ENCODE measurements at places on chromosomes 1 and 21. TPM values are rescaled to one million over a fixed set of nuclear protein-coding genes. Genes with fewer than 3 reads are reported as not detected.

Gene KCNJ15
- 1.5 TPM for total RNA-seq

Gene TMEM51
- total RNA-seq = 6.1 TPM

Gene MTARC1
- 9.6 TPM for total RNA-seq

Gene ORC1
- total RNA-seq = 0.26 TPM

Gene PIK3C2B
- 1.0 TPM for total RNA-seq

GRCh38 chr1:184770181-184770979 is 15.7 kb upstream of the EDEM3 start:
- DNase-seq = no peak
- H3K4me3 ChIP-seq = no peak overlapping the region
- no peaks in the 10 kb centered on the region for H3K36me3 ChIP-seq
- H3K27me3 ChIP-seq = no peaks in the 10 kb centered on the region
- H3K4me1 ChIP-seq = no peaks in the 10 kb centered on the region

GRCh38 chr1:172117800-172118199 is 276.5 kb downstream of the DNM3 start:
- DNase-seq = peak; percentile 82
- no peak overlapping the region for H3K4me3 ChIP-seq
- H3K27ac ChIP-seq = no peak overlapping the region
- no peaks in the 10 kb centered on the region for H3K27me3 ChIP-seq
- no peaks in the 10 kb centered on the region for H3K4me1 ChIP-seq

DNA sequence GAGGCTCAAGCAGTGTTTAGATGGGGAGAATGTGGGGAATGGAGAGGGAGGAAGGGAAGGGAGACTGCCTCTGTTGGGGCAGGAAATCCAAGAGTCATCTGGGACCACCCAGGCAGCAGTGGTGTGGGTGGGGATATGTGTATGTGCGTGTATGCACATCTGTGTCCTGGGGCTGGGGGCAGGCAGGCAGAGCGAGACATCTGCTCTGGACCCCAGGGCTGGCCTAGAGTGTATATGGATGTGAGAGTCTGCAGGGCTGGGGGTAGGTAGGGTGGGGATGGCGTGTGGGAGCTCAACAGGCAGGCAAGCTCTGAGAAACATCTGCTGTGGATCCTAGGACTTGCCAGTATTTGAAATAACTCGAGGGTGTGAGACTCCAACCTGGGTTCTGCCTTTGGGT is 3.5 kb downstream of the PTCH2 start:
- H3K27ac ChIP-seq = no peak overlapping the region
- no peaks in the 10 kb centered on the region for H3K4me1 ChIP-seq
- no peaks in the 10 kb centered on the region for H3K27me3 ChIP-seq
- no peak overlapping the region for H3K4me3 ChIP-seq

DNA sequence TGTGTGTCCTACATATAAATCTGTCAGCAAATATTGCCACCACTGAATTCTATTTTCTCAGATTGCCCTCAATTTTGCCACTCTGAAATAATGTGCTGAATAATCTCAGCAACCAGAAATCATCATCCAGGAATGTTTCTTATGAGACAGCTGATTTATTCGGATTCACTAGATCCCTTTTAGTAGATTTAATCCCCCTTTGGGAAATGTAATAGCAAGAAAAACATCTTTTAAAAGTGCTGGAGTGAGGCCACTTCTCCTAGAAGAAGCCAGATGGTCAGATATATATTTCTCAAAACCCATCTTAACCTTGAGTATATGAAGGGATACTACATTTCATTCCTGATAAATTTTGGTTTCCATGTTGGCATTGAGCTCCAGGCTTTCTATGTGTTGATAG is 327.7 kb downstream of the SMYD3 start:
- no peak overlapping the region for H3K4me3 ChIP-seq
- H3K4me1 ChIP-seq = peaks cover 2% of the 10 kb centered on the region
- H3K36me3 ChIP-seq = no peaks in the 10 kb centered on the region
- H3K27me3 ChIP-seq = no peaks in the 10 kb centered on the region
- H3K27ac ChIP-seq = no peak overlapping the region

- H3K36me3 ChIP-seq = peaks cover 10% of the 10 kb centered on the region
- peak; percentile 12 for DNase-seq
- no peak overlapping the region for H3K4me3 ChIP-seq
- no peak overlapping the region for H3K27ac ChIP-seq
- H3K27me3 ChIP-seq = no peaks in the 10 kb centered on the region
Observed at GRCh38 chr1:226646026-226646869, 92.8 kb downstream of the ITPKB start.

DNA sequence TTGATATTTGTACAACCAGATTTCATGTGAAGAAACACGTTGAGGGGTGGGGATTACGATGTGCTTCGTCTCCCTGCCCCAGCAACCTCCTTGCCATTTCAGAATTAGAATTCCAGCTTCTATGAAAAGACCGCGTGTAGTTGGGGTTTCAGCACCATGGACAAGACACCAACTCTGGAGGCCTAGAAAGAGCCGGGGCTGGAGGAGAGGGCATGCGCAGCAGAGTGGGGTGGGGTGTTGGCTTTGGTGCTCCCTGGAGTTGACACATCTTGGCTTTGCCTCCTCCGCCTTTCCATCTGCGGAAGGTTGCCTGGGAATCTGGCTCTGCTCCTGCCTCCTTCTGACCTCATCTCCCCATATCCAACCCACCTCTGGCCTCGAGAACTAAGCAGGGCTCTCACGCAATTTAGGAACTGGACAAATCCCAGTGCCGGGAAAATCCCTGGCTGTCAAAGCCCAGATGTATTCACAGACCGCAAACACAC is 11.8 kb downstream of the HTR6 start:
- no peak overlapping the region for H3K4me3 ChIP-seq
- DNase-seq = peak; percentile 70
- no peak overlapping the region for H3K27ac ChIP-seq
- H3K36me3 ChIP-seq = no peaks in the 10 kb centered on the region

DNA sequence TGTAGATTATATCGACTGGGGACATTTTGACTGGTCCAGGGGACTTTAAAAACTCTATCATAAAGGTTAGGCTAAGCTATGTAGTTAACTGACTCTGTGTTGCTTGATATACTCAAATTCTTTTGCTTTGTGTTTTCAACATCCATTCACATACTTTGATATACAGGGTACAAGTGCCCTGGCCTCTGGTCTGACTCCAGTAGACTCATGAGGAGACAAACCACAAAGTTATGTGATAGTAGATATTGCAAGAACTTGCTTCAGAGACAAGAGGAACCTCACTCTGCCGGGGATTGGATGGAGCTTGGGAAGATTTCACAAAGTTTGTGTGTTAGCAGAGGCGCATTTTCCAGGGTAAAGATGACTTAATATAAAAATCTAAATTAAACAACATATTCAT is 1.3 kb downstream of the GORAB start:
- H3K36me3 ChIP-seq = no peaks in the 10 kb centered on the region
- peaks cover 8% of the 10 kb centered on the region for H3K4me1 ChIP-seq
- peak overlapping the region; percentile 58 for H3K4me3 ChIP-seq
- peak; percentile 72 for DNase-seq
- H3K27me3 ChIP-seq = no peaks in the 10 kb centered on the region

GRCh38 chr1:175118375-175119367 is 51.0 kb downstream of the TNN start:
- no peaks in the 10 kb centered on the region for H3K27me3 ChIP-seq
- no peak overlapping the region for H3K27ac ChIP-seq
- no peaks in the 10 kb centered on the region for H3K4me1 ChIP-seq
- no peak for DNase-seq
- no peak overlapping the region for H3K4me3 ChIP-seq

DNA sequence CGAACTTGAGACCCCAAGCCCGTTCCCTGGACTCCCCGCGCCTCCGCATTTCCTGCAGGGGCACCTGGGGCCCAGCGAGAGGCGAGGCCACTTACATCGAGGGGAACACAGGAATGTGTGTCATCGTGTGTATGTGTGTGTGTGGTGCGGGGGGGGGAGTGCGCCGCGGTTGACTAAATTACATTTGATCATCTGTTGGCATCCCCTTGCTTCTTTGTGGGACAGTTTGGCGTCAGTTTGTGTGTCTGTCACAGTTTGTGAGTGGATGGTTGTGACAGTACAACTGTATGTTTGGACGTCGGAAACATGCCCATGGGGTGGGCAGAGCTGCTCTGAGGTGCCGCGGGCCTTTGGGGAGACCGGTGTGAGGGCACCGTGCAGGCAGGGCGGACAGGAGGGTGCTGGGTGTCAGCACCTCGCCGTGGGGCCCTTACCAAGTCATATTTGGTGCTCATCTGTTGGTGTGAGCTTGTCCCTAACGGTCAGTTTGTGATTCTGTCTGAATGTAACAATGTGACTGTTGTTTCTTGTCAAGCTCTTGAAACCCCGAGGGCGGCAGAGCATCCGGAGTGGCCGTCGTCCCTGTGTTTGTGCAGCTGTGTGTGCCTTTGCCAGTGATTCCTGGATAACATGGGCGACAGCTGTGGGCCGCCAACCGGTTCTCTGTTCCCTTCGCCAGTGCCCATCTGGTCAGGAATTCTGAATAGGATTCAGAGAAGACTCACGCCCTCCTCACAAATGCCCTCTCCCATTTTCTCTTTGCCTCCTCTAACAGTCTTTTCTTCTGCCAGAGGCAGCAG is 899 bp downstream of the OPRD1 start:
- no peak overlapping the region for H3K4me3 ChIP-seq
- H3K36me3 ChIP-seq = no peaks in the 10 kb centered on the region
- no peaks in the 10 kb centered on the region for H3K4me1 ChIP-seq
- H3K27me3 ChIP-seq = peaks cover 27% of the 10 kb centered on the region
- H3K27ac ChIP-seq = no peak overlapping the region

GRCh38 chr1:70327306-70328076 is 27.0 kb downstream of the ANKRD13C start:
- no peak overlapping the region for H3K27ac ChIP-seq
- no peak overlapping the region for H3K4me3 ChIP-seq
- no peaks in the 10 kb centered on the region for H3K27me3 ChIP-seq
- no peaks in the 10 kb centered on the region for H3K4me1 ChIP-seq

DNA sequence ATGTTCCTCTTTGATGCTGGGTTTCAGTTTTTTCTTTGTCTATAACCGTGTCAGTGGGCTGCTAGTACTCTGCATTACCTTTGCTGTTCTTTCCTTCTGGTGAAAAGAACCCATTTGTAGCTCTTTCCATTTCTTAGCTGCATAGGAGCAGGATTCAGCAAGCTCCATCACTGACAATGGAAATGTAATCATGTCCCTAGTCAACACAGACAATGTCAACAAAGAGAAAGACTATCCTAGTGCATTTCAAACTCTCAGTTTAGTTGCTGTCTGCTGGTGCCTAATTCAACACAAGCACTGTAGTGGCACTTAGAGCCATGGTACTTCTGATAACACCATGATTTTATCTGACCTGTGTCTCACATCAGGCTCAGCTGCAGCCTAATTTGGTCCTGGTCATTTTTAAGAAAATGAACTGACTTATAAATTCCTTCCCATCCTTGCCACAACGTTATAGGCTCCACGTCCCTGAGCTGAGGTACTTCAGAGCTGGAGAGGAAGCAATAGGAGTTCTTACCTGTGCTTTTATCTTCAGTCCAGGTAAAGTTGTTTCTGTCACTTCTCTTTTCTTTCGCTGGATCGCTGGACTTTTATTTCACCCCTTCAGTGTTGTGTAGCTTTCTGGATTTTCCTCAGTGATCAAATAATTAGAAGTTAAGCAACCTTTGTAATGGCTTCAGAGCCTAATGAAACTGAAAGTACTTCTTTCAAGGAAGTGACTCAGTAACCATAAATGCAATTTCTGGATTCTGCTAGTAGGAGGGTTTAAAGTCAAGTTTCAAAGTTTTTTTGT is at the start of gene GBP3:
GBP3 (minus strand) TSS at position 700 of the 793 bp plus-strand sequence. CDS start 2,145 bp downstream, outside the sequence.
- H3K27me3 ChIP-seq = no peaks in the 10 kb centered on the region
- H3K36me3 ChIP-seq = peaks cover 3% of the 10 kb centered on the region
- peak; percentile 76 for DNase-seq
- H3K27ac ChIP-seq = peak within 1 kb of the TSS; percentile 84
- peak within 1 kb of the TSS; percentile 63 for H3K4me3 ChIP-seq
- H3K4me1 ChIP-seq = peaks cover 6% of the 10 kb centered on the region

DNA sequence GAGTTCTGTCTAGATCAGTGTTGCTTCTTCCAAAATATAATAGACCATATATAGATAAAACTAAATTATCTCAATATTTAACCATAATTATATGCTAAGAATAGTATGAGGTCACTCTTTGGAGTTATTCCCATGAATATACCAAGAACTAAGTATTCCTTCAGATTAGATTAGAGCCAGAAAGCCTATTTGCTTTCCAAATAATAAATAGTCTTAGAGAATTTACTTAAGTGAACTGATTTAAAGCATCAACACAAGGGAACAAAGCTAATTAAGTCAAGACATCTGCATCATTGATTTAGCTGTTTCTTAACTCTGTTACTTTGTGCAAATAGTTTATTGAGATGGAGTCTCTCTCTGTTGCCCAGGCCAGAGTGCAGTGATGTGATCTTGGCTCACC is 35.7 kb downstream of the FNBP1L start:
- no peaks in the 10 kb centered on the region for H3K36me3 ChIP-seq
- H3K4me3 ChIP-seq = no peak overlapping the region

DNA sequence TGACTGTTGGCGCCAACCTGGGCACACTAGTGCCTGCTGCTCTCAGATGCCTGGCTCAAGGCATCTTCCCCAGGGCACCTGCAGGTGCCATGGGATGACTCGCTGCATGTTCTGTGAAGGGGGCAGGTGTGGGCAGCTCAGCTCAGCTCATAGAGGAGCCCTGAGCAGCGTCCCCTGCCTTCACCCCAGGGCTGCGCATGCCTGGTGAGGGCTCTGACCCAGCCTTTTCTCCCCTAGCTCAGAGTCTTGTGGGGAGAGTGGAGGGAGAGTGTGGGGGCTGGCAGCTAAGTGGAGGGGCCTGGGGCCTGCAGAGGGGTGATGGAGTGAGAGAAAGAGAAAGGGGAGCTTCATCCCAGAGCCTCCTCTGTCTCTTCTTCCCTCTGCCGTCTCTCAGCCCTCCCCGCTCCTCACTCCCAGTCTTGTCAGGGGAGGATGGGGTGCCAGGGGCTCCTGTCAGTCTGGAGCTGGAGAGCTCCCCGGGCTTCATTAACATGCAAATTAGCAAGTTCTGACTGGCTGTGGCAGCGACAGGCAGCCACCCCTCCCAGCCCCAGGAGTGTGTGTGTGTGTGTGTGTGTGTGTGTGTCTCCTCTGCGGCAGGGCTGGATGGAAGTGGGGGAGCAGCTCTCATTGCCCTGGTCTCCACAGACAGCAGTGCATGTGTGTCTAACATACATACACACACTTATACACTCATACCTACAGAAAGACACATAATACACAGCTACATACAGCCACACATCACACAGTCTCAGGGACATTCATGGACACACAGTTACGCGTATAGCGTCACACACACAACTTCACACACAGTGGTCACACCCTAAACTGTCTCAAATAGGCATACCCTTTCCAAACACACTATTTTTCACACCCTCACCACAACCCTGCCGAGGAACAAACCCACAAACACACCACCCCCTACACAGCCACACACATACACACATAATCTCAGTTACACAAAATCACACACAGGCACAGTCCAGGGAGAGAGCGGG is 34.0 kb downstream of the FOXO6 start:
- peaks cover 17% of the 10 kb centered on the region for H3K27me3 ChIP-seq
- no peaks in the 10 kb centered on the region for H3K4me1 ChIP-seq
- no peak overlapping the region for H3K27ac ChIP-seq
- no peak for DNase-seq
- no peak overlapping the region for H3K4me3 ChIP-seq

All from fibroblast of lung (primary cell).